HS-5 (cell line): ENCODE measurements at places on chromosomes 16 and 17.

DNA sequence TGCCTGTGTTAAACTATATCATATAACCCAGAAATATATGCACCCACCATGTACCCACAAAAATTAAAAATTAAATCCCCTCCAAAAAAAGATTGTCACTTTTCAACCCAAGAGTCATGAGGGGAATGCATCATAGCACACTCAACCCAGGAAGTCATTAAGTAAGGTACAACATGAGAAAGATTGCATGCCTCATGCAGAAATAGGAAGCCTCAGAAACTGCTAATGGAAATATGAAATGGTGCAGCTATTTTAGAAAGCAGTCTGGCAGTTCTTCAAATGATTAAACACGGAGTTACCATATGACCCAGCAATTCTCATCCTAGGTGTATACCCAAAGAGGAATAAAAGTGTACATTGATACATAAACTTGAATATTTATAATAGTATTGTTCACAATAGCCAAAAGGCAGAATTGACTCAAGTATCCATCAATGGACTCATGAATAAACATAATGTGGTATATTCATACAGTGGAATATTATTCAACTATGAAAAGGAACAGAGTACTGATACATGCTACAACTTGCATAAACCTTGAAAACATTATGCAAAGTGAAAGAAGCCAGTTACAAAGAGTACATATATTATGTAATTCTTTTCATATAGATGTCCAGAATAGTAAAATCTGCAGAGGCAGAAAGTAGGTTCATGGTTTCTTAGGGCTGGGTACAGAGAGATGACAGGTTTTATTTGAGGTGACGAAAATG lies 70.4 kb downstream of the TMEM100 start:
- DNase-seq = no peak

GRCh38 chr17:50952013-50952412 lies 85.9 kb upstream of the TOB1 start:
- DNase-seq = peak; percentile 26

- DNase-seq = no peak
Measured at GRCh38 chr17:45287526-45288500, 25.9 kb upstream of the SPATA32 start.

DNA sequence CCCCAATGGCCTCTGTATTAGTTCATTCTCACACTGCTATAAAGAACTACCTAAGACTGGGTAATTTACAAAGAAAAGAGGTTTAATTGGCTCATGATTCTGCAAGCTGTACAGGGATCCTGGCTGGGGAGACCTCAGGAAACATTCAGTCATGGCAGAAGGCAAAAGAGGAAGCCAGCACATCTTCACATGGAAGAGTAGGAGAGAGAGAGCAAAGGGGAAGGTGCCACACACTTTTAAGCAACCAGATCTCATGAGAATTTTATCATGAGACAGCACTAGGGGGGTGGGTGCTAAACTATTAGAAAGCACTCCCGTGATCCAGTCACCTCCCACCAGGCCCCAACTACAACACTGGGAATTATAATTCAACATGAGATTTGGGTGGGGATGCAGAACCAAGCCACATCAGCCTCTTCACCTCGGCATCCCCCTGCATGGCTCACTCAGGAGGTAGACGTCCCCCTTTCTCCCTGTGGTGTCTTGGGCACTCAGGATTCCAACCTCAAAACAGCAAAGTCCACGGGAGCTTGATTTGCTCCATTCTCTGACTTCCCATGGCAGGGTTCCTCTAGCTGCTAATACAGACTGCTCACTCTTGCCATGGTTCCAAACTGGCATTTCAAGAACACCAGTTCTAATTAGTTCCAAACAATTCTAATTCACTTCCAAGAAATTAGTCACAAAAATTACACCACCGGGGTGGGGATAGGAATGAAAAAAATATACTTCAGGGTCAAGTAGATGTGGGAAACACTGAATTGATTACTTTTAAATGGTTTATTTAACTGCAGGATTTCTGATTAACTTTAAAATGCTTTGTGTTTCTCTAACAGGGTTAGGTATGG lies 203.8 kb upstream of the HSBP1 start:
- DNase-seq = no peak

DNA sequence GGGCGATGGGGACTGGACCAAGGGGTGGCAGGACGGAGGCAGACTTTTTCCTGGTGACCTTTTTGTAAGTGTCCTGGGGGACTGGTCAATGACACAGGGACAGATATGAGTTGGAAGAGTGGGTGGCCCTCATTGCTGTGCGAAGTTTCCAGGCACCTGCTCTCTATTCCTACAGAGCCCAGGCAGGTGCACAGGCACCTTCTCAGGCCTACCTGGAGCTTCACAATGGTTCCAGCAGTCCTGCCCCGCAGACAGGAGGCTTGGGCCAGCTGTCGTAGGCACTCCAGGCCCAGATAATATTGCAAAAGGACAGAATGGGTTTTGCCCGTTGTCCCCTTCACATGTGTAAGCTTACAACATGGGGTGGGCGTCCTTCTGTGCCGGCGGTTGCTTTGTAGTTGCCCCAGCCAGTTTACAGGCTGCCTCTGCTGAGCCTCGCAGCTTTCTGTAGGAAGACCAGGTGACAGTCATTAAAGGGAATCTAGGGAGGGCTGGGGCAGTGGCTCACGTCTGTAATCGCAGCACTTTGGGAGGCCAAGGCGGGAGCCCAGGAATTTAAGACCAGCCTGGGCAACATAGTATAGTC lies 84.3 kb downstream of the ARHGAP23 start:
- no peak for DNase-seq

DNA sequence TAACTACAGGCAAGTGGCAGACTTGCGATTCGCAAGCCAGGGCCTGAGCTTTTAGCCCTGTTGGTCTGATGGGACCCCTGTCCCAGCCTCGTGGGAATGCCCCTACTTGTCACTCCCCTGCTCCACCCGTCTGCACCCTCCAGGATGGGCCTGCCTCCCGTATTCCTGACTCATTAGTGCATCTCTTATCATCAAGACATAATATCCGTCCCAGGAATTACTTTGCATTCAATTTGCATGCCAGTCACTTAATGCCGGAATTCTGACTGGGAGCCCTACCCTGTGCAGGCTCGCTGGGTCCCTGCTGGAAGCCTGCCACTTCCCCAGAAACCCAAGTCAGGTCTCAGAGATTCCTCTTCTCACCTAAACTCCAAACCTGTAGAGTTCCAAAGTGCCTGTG lies 3.3 kb downstream of the PRSS53 start:
- no peak for DNase-seq

- no peak for DNase-seq
Measured at GRCh38 chr17:41067281-41067680, 1.6 kb upstream of the KRTAP2-4 start.

GRCh38 chr16:46688101-46688653 lies 801 bp downstream of the VPS35 start:
- no peak for DNase-seq

GRCh38 chr17:63931981-63932561 lies at the start of gene CD79B:
TSS of gene CD79B (minus strand) at chr17:63932331. CDS start at chr17:63932261, 70 bp downstream.
- DNase-seq = no peak

DNA sequence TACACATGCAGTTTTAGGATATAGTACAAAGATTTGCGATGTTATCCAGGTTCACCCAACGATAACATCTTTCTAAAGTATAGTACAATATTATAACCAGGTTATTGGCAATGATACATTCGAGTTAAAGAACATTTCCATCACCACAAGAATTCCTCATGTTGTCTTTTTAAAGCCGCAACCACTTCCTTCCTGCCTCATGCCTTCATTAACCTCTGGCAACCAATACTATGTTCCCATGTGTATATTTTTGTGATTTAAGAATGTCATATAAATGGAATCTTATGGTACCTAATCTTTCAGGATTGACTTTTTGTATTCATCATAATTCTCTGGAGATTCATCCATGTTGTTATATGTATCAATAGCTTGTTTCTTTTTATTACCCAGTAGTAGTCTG lies 1183.2 kb downstream of the CDH11 start:
- DNase-seq = no peak

DNA sequence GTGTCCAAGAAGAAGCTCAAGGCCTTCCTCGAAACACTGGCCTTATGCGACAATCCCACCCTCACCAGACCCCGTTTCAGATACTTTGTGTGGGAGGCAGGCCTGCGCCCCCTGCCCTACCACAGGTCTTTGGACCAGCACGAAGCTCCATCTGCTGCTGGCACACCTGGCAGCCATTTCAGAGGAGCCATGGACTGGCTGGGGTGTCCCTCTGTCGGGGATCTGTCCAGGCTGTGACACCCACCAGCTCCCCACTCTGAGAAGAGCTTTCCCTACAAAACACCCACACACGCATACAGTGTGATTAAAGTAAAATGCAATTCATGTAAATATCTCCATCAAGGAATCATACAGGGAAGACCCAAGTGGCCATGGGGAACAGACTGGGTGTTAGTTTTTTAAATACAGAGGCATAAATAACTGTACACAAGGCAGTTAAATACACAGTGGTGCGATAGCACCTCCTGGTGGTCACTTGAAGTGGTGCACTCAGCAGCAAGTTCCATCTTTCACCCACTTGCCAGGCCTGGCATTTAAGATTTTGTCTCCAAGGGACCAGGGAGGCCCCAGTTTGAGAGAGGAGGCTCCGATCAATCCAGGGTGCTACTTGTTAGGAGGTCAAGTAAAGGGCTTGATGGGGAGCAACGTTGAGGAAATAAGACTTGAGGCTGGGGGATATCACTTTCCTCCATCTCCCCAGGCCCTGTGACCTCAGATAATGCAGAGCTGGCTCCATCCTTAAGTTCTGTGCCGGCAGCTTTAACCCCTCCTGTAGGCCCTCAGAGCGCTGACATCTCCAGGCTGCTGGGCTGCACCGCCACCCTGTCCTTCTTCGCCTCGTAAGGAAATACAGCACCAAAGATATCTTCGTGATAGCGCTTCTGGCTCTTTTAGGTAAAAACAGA lies 43.6 kb downstream of the NOS2 start:
- no peak for DNase-seq

DNA sequence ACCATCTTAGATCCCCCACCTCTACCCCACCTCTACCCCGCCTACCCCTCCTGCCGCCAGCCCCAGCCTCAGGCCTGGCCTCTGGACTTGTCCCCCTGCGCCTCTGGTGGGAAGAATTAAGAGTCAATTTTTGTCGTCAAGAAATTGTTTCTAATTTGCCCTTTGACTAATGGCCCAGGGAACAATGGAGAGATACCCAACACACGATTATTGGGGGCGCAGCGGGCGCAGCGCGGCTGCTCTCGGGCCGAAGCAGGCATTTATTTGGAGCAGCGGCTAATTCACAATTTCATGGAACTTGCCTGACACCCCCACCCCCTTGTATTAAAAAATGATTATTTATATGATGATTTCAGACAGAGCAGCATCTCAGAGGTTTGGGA lies 4.4 kb upstream of the BAHCC1 start:
- DNase-seq = no peak

DNA sequence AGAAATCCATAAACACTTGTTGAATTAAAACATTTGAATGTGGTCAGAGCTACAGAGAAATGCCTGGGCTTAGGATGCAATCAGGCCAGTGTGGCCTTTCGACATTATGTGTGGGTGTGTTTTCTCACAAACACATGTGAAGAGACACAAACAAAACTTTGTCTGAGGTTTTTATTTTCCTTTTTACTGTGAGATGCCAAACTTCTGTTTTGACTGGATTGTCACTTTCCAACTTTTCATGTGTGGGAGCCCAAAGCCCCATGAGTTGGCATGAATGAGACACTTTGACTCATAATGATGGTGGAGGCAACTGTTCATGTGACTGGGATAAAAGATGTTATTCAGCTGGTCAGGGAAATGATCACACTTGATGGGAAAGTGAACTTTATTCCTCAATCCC lies 71.9 kb upstream of the GAS7 start:
- DNase-seq = no peak

- DNase-seq = no peak
Measured at GRCh38 chr17:44350733-44351226, 5.7 kb downstream of the GRN start.

- no peak for DNase-seq
Measured at GRCh38 chr17:70539132-70539924, 370.0 kb downstream of the KCNJ2 start.

- no peak for DNase-seq
Measured at GRCh38 chr16:71387045-71387871, 28.7 kb downstream of the CALB2 start.

GRCh38 chr17:77497578-77497934 lies 356.8 kb downstream of the SEC14L1 start:
- DNase-seq = no peak

DNA sequence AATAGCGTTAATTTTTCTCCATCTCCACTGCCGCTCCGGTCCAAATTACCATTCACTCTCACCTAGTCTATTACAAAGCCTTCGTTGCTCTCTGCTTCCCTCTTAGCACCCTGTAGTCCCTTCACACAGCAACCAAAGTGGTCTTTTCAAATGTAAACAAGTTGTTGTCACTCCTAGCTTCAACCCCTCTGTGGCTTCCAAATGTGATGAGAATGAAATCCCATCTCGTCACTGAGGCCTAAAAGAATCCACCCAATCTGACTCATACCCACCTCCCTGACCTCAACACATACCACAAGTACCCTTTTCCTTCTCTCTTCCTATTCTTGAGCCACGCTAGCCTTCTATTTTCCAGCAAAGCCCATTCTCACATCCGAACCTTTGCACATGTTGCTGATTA lies 2.2 kb upstream of the PELP1 start:
- DNase-seq = no peak

GRCh38 chr16:59878479-59878878 lies 1144.4 kb upstream of the GOT2 start:
- peak; percentile 89 for DNase-seq

GRCh38 chr17:60599220-60599619 lies 773 bp upstream of the PPM1D start:
- no peak for DNase-seq

GRCh38 chr16:59210955-59211541 lies 476.9 kb upstream of the GOT2 start:
- DNase-seq = peak; percentile 25

DNA sequence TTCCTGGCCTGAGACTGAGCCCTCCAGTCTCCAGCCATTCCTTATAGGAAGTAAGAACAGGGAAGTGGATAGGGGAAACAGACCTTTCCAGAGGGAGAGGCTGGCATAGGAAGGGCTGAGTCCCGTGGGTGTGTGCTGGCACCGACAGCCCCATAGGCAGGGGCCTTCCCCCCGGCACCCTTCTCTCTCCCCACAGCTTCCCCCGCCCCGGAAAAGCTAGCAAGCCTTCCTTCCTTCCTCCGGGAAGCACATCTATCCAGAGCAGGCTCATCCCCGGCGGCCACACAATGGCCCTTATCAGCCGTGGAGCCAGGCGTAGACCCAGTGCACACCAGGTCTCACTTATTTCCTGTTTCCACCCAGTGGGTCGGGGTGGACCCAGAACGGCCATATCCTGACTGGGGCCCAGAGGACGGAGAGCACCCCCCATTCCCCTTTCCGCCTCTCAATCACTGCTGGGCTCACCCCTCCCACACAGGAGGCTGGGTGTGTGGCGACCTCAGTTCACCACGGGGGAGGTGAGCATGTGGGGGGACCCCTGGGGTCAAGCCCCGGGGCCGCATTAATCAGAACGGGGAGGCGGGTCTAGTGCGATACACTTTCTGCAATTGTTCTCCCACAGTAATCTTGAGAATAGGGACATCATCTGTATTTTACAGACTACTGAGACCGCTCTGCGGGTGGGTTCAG lies 950 bp upstream of the MYO1C start:
- DNase-seq = no peak

- DNase-seq = no peak
Measured at GRCh38 chr17:54269881-54270280, 447.2 kb downstream of the KIF2B start.
